ENCODE measurements at places on chromosomes 5 and 9.

GRCh38 chr9:98836206-98836605 lies 28.7 kb downstream of the GALNT12 start:
- DNase-seq: no peak

DNA sequence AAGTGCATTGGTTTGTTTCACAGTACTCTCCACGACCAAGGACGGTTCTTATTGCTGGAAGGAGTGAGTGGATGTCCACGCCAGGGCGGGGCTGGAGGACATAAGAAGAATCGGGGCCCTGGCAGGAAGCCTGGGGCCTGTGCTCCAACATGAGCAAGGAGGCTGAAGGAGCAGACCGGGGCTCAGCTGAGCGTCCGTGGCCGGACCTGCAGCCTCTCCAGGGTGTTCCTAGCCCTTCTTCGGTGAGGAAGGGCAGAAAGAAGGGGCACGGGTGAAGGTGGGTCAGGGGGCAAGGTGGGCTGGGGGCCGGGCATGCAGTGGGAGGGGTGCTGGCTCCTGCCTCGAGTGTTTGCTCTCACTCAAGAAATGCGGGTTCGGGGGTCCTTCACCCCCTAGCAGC lies 18.1 kb downstream of the FAM78A start:
- DNase-seq: no peak

DNA sequence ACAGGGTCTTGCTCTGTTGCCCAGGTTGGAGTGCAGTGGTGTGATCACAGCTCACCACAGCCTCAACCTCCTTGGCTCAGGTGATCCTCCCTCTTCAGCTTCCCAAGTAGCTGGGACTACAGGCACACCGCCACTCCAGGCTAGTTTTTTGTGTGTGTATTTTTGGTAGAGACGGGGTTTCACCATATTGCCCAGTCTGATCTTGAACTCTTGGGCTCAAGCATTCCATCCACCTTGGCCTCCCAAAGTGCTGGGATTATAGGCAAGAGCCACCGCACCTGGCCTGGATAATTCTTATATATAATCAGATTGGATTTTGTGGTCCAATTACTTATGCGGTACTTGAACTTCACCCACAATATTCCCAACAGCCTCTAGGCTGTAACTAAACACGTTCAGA lies 19.8 kb downstream of the CCDC69 start:
- no peak for DNase-seq

DNA sequence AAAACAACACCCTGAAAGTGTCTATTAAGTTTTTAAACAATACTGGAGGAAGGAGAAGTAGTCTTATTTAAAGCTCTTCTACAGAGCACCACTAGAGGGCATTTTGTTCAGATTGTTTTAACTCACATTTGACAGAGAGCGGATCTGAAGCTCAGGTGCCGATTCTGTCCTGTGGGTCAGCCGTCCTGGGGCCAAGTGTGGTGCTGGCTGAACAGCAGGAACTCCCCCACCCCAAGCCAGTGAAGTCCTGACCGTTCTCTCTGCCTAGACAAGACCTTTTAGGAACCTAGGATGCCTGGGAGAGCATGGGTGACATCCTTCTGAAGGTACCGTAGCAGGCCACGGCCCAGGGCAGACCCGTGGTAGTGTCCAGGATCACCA lies 3.9 kb downstream of the EXOC3 start:
- peak; percentile 35 for DNase-seq

DNA sequence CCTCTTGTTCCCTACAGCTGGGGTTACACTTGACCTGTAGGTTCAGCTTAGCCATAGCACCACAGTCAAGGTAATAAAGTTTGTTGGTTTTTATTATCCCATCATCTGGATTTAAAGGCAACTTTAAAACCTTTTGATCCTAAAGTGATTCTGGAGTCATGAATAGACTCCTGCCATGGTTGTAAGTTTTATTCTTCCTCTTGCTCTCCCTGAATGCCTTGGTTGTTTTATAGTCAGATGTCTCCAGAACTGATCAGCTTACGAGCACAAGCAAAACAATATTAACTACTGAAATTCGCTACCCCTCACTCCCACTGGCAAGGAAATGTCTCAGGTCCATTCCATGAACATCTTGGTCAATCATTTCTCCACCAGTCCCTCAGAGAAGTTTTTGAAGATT lies 1328.6 kb downstream of the PTPRD start:
- DNase-seq: no peak

GRCh38 chr9:84463272-84463671 lies 122.7 kb upstream of the SLC28A3 start:
- no peak for DNase-seq

DNA sequence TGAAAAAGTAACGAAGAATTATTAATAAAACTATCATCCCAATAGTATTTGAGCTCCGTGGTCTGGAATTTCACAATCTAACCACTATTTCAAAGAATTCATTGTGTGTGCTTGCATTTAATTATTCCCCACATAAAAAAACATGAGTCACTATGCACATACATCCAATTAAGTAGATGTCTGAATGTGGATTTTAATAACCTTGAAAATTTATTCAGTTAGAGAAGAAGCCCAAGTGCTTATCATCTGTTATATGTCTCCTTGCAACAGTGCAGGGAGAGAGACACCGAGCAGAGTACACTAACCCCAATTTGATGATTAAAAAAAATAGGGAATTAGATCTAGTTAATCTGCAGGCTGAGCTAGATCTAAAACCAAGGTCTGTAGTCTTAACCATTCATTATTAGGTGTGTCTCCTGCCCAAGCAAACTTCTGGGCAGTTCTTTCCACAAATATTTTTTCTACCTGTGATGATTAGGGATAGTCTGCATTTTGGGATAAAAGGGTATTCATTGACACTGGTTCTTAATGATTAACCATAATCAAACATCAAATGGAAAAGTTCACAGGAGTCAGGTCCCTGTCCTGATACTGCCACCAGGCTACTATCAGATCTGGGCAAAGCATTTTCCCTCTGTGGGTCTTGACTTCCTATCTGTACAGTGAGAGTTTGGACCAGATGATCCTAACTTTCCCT lies 164.2 kb downstream of the GRIA1 start:
- DNase-seq: no peak
